ENCODE measurements at places on chromosomes 4 and X.

GRCh38 chr4:164572877-164573279 lies 181.1 kb upstream of the SMIM31 start:
- DNase-seq: no peak

- no peak for DNase-seq
Observed at GRCh38 chr4:96626023-96626422, 786.1 kb downstream of the PDHA2 start.

GRCh38 chrX:41705680-41706374 lies 17.1 kb downstream of the GPR34 start:
- DNase-seq: no peak

DNA sequence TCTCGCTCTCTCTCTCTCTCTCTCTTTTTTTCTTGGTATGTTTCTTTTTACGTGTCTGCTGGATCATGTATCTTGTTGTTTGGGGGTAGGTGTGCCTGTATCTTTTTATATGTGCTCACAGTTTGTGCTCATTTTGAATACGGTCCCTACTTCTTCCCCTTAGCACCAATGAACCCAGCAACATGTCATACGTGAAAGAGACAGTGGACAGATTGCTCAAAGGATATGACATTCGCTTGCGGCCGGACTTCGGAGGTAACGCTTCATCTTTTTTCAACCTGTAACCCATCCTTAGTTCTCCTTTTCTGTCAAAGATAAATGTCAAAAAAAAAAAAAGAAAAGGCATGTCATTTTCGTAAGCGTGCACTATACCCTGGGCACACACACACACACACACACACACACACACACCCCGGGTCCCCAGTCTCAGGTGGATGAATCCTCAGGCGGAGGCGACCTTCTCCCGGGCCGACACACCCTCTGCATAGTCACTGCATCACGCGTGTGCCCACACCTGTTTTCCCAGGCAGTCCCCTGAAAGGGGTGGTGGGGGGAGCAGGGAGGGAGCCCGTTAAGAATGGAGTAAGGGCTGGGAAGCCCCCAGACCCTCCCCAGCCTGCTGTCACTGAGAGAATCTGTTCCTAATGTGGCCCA lies 511 bp downstream of the GABRB1 start:
- no peak for DNase-seq

GRCh38 chr4:128564081-128564630 lies 245.3 kb upstream of the JADE1 start:
- DNase-seq: no peak

- DNase-seq: no peak
Observed at GRCh38 chr4:148442832-148443511, 758 bp upstream of the NR3C2 start.

GRCh38 chr4:14827111-14827510 lies 175.2 kb upstream of the CPEB2 start:
- no peak for DNase-seq

DNA sequence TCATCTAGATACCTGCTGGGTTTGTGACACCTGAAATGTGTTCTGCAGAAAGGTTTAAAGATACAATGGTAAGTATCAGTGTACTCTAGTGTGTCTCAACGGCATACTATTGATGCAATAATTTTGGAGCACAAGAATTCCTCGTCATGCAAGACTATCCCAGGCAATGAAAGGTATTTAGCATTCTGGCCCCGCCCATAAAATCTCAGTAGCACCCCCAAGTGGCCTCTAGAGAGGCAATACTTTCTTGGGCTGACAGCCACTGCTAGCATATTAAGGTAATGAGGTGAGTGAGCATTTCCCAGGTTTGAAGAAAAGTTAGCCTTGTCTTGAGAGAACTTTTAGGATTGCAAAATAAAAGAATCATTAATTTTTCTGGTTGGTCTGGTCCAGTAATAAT lies 24.0 kb downstream of the TAB3 start:
- no peak for DNase-seq

DNA sequence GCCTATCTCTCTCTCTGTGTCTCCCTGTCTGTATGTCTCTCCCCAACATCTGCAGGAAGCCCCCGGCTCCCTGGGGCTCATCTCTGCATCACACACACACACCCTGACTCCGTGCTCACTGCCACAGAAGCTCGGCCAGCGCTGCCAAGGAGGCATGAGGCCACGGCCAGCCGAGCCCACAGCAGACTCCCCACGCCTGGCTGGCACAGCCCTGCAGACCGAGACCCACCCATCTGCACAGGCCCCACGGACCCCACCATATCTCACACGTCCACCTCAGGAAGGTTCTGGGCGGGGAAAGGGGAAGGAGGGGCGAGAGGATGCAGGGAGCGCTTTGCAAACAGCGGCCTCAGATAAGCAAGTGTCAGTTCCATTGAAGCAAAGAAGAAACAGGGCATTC lies 28.5 kb upstream of the SLC25A6 start:
- no peak for DNase-seq

GRCh38 chr4:17092736-17093437 lies 194.4 kb upstream of the LDB2 start:
- DNase-seq: no peak

- DNase-seq: no peak
Observed at GRCh38 chrX:147953976-147954375, 27.2 kb upstream of the FMR1NB start.

- no peak for DNase-seq
Observed at GRCh38 chr4:178387756-178388155, 945.5 kb upstream of the AGA start.

- DNase-seq: no peak
Observed at GRCh38 chr4:38466401-38466800, 197.6 kb upstream of the KLF3 start.

DNA sequence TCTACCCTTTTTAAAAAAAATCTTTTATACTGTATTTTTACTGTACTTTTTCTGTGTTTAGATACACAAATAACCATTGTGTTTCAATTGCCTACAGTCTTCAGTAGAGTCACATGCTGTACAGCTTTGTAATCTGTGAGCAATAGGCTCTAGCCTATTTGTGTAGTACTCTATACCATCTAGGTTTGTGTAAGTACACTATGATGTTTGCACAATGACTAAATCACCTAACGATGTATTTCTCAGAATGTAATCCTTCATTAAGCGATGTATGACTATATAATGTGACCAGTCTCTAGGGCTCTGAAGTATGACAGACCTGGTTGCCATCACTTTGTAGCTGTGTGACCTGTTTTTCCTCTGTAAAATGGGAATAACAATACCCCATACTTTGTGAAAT lies 14.2 kb upstream of the DCAF4L1 start:
- DNase-seq: no peak

DNA sequence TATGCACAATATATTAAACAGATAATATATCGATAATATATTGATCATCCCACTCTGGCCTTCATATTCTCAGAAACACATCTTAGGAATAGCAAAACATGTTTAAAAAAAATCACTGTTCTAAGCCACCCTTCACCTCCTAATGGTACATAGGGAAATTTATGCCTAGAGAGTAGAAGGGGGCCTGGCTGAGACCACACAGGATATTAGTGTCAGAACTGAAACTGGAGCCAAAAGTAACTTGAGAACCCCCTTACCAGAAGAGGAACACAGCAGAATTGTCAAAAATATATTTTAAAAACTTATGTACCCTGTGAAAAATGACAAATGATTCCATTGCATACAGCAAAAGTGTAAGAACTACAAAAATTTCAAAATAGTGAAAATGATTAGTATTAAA lies 173.1 kb downstream of the VSIG4 start:
- no peak for DNase-seq

GRCh38 chr4:26192899-26193869 lies 127.6 kb upstream of the RBPJ start:
- DNase-seq: no peak

- no peak for DNase-seq
Observed at GRCh38 chr4:83149865-83150652, 35.5 kb upstream of the PLAC8 start.

DNA sequence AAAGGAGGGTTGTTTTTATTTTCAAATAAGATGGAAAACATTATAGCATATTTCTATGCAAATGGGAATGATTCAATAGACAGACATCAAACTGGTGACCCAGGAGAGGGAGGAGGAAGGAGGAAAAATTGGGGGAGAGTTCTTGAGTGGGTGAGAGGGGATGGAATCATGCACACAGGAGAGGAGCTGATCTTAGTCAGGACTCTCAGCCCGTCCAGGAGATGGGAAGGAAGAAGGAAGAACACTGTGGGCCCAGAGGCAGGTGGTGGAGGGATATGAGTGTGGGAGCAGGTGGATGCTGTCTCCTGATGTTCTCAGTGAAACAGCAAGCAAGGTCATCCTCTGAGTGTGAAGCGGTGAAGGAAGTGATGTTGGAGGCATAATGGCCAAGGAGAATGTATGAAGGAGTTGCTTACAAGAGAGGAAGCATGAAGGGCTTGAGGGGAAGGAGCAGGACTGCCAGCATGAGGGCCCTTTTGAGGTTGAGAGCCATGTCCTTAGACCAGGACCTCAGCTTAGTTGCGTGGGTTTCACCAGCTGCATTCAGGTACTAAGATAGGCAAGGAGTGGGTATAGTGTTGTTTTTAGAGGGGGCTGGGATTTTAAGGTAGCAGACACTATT lies 161.7 kb upstream of the NAP1L5 start:
- no peak for DNase-seq

DNA sequence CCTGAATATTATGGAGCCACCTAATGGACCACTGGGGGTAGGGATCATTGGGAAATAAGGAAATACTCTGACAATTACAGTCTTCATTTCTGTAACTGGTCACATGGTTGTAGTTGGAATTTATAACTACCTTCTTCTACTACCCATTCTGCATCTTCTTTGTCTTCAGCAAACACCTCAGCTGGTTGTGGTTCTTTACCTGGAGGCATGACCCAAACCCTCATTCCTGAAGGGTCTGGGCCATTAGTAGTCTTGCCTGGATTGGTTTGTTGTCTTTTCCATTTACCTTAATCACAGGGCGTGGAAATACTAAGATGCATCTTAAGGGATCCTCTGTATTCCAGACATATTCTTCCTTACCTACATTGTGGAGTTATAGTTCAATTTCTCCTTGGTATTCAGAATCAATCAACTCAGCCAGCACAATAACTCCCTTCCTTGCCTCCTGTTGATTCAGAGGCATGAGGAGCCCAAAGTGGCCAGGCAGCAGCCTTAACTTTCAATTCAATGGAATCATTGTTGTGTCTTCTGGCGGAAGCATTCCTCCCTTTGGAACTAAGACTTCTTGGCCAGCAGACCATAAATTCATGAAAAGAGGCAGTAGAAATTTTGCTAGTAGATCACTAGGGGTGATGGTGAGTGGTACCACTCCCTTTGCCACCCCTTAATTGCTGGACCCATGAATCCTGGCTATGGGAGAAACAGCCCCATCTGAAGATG lies 75.7 kb upstream of the RAP2C start:
- no peak for DNase-seq

- no peak for DNase-seq
Observed at GRCh38 chr4:68995292-68995691, 43.7 kb upstream of the UGT2A3 start.

GRCh38 chrX:55161581-55161980 lies 58.6 kb upstream of the PAGE5 start:
- no peak for DNase-seq

DNA sequence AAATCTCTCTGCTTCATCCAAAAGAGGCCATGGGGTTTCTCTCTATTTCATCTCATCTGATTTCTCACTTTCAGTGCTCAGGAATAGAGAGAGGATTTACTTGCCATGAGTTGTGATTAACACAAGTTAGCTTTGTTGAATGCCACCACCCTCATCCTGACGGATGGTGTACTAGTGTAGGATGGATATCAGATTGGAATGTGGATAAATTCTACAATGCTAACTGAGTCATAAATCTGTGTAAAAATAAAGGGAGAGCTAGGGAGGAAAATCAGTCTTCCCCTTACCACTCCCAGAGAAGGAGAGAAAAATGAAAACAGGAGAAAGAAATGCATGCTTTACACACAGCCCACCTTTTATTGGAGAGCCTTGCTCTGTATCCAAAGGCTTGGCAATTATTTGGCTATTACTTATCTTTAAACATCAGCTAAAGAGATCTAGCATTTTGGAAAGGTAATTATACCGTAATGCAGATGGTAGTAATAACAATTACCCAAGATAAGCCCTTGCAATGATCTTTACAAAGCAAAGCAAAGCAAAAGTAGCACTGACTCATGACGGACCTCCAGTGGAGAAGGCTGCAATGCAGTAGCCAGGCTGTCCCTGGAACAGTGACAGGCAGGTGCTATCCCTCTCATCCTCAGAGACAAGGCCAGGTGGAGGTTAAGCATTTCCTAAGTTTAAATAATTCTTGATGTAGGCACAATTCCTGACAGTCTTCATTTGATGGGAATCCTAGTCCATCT lies 306.3 kb upstream of the PPARGC1A start:
- DNase-seq: no peak

GRCh38 chr4:40157436-40157835 lies 39.4 kb upstream of the RHOH start:
- no peak for DNase-seq

DNA sequence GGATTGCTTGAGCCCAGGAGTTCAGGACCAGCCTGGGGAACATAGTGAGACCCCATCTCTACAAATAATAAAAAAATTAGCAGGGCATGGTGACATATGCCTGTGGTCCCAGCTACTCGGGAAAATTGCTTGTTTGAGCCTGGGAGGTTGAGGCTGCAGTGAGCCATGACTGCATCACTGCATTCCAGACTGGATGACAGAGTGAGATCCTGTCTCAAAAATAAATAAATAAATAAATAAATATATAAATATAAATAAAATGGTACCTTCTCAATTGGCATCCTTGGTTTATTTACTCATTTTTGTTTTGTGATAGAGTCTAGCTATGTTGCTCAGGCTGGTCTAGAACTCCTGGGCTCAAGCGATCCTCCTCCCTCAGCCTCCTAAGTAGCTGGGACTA lies 144.2 kb downstream of the CHRNA9 start:
- no peak for DNase-seq

GRCh38 chr4:183485411-183486160 lies 19.3 kb upstream of the ING2 start:
- DNase-seq: no peak

- DNase-seq: no peak
Observed at GRCh38 chrX:1421433-1422134, 29.7 kb upstream of the SLC25A6 start.

DNA sequence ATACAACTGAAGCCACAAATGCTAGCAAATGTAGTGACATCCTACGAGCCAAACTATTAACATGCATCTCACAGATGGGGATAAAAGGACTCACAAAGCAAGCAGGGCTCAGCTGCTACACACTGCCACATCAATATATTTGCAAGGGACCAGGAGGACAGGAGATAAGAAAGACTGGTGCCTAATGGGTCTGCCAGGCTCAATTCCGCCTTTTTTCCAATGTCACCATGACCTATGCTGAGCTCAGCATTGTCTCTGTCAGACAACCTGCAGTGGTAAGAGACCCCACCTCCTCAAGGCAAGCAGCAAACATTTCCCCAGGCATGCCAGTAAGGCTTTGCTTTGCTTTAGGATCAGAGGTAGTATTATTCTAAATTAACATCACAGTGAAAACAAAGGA lies 435 bp downstream of the DCX start:
- DNase-seq: peak; percentile 64

GRCh38 chrX:133444952-133445831 lies 29.9 kb upstream of the GPC4 start:
- DNase-seq: no peak

GRCh38 chr4:184845367-184846021 lies 19.7 kb upstream of the ACSL1 start:
- DNase-seq: no peak

- DNase-seq: no peak
Observed at GRCh38 chr4:174474457-174475075, 47.7 kb downstream of the HPGD start.

Measured in NCI-H1092 treated with DMSO at 0.1 percent for 48 hours (cell line).